Activated CD8-positive, alpha-beta memory T cell treated with anti-CD3 and anti-CD28 coated beads, Interleukin-2, amount 50 U/mL, for 4 hours (primary cell): ENCODE measurements at places on chromosomes 16 and 17.

DNA sequence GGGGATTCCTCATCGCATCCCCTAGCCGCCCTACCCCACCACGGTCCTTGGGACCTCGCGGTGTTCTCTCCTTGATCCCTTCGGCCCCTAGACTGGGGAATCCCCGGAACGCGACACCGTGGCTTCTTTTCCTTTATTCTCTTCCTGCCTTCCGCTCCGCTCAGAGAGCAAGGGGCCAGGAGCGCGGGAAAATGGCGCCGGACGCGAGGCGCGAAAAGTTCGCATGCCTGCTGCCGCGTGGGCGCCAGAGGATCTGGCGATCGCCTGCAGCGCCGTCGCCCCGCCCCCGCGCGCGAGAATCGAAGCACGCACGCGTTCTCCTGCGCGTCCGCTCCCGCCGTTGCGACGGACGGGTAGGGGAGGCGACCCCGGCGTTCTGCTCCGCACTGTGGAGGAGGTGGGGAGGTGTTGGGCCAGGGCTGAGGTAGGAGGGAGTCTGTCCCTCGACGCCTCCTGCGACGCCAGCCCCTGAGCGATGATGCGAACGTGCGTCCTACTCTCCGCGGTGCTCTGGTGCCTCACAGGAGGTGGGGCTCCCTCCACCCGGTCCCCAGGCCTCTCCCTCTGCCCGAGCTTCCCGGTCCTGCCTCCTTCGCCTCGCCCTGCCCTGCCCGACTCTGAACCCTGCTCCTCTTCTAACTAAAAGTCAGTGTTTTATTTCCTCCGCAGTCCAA is at the start of gene ZPBP2:
Gene ZPBP2, plus strand, starts transcription at position 323 of the 674 bp plus-strand sequence. Its CDS starts 153 bp downstream, at position 476.
- peak; percentile 46 for DNase-seq

DNA sequence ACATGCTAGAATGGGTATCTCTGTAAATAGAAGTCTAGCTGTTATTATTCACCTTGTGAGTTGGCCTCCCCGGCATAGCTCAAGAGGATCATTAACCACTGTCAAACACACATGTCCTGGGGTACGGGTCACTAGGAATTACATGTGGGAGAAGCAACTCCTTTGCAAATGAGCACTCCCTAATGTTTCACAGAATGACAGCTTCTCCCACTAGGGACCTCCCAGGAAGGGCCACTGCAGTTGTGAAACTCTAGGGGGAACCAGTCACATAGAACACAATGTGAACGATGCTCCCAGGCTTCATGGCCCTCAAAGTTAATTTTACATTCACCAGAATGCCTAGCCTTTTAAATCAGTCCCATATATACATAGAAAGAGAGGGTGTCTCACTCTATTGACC is 12.4 kb upstream of the ZNF19 start:
- no peak for DNase-seq

DNA sequence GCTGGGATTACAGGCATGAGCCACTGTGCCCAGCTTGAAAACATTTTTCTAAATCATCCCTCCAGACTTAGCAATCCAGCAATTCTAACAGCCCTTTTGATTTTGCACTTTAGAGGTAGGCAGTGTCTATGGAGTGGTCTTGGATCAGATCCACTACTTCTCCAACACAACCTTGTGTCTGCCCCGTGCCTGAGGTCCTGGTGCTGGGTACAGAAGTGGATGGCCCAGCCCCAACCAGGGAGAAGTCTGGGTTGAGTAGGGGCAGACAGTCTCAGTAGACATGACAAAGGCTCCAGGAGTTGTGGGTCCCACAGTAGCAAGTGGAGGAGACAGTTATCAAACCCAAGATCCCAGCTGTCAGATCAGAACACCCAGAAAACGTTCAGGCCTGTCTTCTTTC is 71.9 kb upstream of the CACNG5 start:
- DNase-seq: no peak

- DNase-seq: no peak
Measured at GRCh38 chr16:53121661-53122060, 66.9 kb downstream of the CHD9 start.

- no peak for DNase-seq
Measured at GRCh38 chr16:48501516-48502377, 108.2 kb downstream of the N4BP1 start.

GRCh38 chr17:2062571-2063183 is 7.8 kb downstream of the HIC1 start:
- DNase-seq: no peak

- no peak for DNase-seq
Measured at GRCh38 chr16:79790854-79791253, 190.3 kb upstream of the MAF start.

- no peak for DNase-seq
Measured at GRCh38 chr17:57195785-57196460, 60.4 kb upstream of the MSI2 start.

- no peak for DNase-seq
Measured at GRCh38 chr16:58614212-58614611, 15.4 kb downstream of the CNOT1 start.

DNA sequence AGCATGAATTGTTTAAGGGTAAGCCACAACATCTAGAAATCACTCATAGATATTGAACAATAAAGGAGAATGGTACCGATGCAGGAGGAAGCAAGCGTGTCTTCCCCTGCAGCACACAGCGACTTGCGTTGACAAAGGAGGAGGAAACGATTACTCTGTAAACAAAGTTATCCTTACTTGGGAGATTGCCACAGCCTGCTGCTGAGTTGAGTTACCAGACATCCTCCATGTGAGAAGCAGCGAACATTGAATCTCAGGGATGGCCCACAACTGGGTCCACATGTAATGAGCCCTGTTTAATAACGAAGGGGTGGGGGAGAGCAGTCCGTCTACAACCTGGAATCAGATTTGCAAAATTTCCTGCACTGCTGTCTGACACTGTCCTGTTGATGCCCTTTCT is 27.7 kb downstream of the CLUH start:
- no peak for DNase-seq

- no peak for DNase-seq
Measured at GRCh38 chr16:49604602-49605001, 231.0 kb downstream of the C16orf78 start.

GRCh38 chr17:56023851-56024250 is 129.4 kb upstream of the ANKFN1 start:
- no peak for DNase-seq

- peak; percentile 25 for DNase-seq
Measured at GRCh38 chr17:76753061-76753961, 15.4 kb downstream of the MFSD11 start.

DNA sequence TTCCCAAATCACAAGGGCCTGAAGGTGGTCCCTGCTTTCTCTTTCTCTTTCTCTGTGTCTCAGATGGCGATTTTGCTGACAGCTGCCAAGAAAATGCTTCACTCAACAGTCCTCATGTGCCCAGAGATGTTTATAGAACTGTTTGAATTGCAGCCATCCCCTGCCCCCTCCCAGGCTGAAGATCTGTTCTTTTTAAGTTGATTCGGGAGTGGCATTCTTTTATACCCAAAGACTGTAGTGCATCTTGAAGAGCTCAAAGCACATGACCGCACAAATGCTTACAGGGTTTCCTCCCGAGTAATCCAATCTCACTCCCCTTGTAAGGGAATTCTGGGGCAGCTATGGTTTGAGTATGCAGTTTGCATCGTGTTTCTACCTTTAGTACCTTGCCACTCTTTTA is 75.7 kb downstream of the SEC14L1 start:
- DNase-seq: no peak

DNA sequence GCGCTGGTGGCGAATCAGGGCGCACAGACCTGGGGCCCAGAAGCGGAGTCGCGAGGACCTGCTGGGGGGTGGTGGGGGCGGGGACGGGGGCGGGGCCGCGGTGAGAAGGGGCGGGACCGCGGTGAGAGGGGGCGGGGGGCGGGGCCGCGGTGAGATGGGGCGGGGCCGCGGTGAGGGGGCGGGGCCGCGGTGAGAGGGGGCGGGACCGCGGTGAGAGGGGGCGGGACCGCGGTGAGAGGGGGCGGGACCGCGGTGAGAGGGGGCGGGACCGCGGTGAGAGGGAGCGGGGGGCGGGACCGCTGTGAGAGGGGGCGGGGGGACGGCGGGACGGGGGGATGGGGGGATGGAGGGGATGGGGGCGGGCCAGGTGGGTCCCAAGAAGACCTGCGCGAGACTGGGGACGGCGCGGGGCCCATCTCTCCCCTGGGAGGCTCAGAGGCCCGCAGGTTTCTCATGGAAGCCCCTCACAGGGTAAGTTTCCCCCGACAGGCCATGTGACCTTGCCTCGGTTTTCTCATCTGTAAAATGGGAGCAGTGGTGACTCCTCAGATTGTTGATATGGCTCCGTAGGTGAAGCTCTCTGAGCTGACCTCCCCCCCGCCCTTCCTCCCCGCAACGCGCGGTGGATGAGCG is 28.6 kb upstream of the DBNDD1 start:
- no peak for DNase-seq

- no peak for DNase-seq
Measured at GRCh38 chr16:85607321-85607765, 5.8 kb upstream of the GSE1 start.

- DNase-seq: no peak
Measured at GRCh38 chr16:82133798-82134197, 36.2 kb downstream of the MPHOSPH6 start.

DNA sequence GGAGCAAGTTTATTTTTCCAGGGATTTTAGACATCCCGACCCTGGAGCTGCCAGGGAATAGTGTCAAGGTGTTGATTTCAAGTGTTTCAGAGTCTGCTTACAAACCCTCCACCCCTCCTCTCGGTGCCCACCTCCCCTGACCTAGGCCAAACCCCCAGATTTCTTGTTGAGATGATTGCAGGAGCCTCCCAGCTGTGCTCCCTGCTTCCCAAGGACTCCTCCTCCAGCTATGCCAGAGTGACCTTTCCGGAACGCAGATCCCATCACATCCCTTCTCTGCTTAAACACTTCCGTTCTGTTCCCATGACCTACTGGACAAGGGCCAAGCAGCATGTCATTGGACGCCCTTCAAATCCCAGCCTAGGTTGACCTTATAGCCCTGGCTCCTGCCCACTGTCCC is 23.7 kb upstream of the CDH1 start:
- DNase-seq: no peak

DNA sequence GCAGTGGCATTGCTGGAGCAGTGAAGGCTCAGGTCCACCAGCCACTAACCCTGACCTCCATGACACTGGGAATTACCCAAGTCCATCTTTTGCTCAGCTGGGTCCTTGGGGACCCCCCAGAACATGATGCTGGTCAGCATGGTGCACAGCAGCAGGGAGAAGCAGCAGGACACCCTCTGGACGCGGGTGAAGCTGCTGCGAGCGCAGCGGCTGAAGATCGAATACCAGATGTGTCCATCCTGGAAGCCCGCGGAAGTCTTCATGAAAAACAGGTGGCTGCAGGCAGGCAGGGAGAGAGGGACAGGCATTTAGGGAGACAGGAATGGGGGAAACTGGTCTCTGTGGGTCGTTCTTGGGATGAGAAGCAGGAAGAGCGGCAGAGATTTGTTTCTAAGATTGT is 53.4 kb upstream of the GCSH start:
- DNase-seq: no peak

DNA sequence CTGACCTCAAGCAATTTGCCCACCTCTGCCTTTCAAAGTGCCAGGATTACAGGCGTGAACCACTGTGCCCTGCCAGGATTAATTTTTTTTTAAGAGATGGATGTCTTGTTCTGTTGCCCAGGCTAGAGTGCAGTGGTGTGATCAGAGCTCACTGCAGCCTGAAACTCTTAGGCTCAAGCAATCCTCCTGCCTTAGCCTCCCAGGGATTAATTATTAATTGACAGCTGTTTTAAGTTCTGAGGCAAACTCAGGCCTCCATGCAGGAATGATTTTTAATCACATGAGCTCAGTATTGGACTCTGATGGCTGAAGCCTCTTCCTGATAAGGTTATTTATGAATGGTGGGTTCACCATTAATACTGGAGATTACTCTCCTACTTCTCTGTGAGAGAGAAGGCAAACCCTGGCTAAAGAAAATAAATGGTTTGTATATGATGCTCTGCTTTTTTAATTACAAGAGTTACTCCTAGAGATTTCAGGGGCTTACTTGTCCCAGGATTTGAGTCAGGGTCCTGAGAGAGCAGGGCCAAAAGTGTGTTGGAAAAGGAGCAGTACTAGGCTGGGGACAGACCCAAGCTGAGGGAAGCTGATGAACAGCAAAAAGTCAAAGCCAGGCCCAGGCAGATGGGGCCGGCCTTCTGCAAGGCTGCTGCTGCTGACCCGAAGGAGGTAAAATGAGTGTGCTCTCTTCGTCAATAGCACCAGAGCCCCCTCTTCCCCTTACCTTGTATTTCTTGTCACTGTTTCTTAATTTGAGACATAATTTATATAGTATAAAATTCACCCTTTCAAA is 56.9 kb upstream of the HAS3 start:
- DNase-seq: no peak
